ENCODE measurements at places on chromosomes 6 and 20. TPM values are rescaled to one million over a fixed set of nuclear protein-coding genes. Genes with fewer than 3 reads are reported as not detected.

Gene CYB5R4
- 19.2 TPM for total RNA-seq

Gene CST7
- not detected for total RNA-seq

Gene ABT1
- total RNA-seq = 25.7 TPM

DNA sequence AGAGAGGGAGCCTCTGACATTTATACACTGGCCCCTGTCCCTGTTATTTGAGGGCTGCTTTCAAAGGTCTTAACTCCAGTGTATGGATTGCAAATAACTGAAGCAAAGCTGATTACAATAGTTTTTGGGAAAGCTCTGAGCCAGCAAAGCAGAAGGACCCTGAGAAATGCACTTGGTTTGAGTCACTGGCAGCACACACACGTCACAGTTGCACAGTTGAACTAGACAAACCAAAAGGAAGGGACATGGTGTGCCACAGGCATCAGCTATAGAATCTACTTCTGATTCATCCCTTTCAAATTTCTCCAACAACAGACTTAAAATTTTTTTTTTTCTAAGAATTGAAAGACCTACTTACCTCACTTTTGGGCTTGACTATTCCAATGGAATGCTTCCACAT, 56.4 kb downstream of the SNRNP48 start:
- no peak overlapping the region for H3K27ac ChIP-seq
- no peaks in the 10 kb centered on the region for H3K36me3 ChIP-seq
- no peak overlapping the region for H3K4me3 ChIP-seq
- no peak for DNase-seq
- H3K4me1 ChIP-seq = no peaks in the 10 kb centered on the region
- no peaks in the 10 kb centered on the region for H3K27me3 ChIP-seq

Gene BIRC7
- 0.24 TPM for total RNA-seq

DNA sequence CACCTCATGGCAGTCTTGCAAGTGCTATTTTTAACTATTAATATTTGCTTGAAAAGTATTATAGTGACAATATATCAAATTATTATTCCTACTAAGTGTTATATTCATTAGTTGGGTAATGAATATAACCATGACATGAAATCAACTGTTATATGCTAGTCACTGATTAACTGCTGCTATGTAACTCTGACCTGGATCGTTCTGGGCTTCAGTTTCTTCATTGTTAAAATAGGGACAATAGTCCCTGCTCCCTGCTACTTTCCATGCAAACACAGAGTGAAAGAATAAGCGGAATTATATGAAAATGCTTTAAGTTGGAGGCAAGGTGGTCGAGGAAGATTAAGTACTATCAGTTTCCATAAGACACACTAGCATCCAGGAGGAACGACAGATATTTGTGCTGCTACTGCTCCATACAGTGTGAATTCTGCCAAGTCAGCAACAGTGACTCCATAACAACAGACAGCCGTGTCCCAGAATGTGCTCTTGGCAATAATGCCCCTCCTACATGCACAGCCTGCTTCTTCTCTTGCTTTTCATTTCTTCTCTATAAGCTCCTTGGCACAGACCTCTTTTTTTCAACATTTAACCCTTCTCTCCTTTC, 107.2 kb downstream of the CHD6 start:
- H3K27me3 ChIP-seq = no peaks in the 10 kb centered on the region
- H3K27ac ChIP-seq = no peak overlapping the region
- peaks cover 25% of the 10 kb centered on the region for H3K4me1 ChIP-seq

Gene DBNDD2
- 28.0 TPM for total RNA-seq

DNA sequence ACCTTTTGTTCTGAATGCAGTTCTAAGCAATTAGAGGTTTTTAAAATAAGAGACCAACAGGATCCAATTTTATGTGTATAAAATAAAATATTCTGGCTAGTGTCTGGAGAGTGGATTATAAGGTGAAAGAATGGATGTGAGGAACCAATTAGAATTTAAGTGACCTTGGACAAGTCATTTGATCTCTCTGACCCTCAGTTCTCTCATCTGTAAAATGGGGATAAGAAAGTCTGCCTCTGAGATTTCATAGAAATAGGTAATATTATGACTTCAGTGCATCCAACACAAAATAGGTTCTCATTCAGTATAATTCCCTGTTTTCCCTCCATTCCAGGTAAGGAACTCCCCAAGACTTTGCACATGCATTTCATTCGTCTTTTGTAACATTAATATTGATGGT, 18.9 kb downstream of the CASS4 start:
- no peak overlapping the region for H3K4me3 ChIP-seq
- DNase-seq = no peak
- H3K36me3 ChIP-seq = no peaks in the 10 kb centered on the region
- H3K4me1 ChIP-seq = no peaks in the 10 kb centered on the region
- H3K27ac ChIP-seq = no peak overlapping the region
- no peaks in the 10 kb centered on the region for H3K27me3 ChIP-seq

DNA sequence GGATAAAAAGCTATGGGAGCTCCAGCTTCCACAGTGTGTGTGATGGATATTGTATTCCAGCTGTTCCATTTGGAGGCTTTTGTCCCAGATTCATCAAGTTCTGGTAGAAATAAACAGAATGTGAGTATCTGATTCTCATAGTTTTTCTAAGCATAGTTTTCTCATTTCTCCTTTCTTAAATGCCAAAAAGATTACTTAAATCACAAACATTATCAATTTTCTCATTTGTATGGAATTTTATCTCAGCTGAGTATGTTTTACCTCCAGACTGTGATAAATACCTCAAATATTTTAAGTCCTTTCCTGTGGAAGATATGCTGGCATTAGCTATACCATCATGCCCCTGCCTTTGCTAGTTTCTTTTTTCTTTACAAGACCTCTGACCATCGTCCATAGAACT, 767.3 kb downstream of the TFAP2A start:
- H3K4me3 ChIP-seq = no peak overlapping the region
- H3K36me3 ChIP-seq = no peaks in the 10 kb centered on the region
- no peak overlapping the region for H3K27ac ChIP-seq
- no peaks in the 10 kb centered on the region for H3K27me3 ChIP-seq
- DNase-seq = no peak
- H3K4me1 ChIP-seq = no peaks in the 10 kb centered on the region
